NCI-H345 (cell line): ENCODE measurements at places on chromosomes 5 and 9.
A peak's percentile ranks its signal among the peaks of the same experiment; 100 is the strongest.

DNA sequence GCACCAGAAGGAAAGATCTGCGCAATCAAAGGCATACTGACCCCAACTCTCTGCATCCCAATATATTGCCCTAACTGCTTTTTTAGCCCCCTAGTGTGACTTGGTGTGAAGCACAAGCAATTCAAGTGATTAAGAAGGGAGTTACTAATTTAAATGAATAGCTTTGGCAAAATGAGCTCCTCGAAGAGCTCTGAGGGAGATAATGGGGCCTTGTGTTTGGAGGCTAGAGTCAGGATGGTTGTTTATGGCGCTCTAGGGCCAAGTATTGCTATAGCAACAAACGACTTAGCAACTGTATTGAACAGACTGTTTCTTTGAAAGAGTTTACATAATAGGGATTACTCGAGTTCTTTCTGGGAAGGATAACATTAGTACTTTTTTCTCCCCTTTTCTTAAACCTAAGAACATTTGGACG, 11.5 kb upstream of the C5orf58 start:
- no peak for DNase-seq

DNA sequence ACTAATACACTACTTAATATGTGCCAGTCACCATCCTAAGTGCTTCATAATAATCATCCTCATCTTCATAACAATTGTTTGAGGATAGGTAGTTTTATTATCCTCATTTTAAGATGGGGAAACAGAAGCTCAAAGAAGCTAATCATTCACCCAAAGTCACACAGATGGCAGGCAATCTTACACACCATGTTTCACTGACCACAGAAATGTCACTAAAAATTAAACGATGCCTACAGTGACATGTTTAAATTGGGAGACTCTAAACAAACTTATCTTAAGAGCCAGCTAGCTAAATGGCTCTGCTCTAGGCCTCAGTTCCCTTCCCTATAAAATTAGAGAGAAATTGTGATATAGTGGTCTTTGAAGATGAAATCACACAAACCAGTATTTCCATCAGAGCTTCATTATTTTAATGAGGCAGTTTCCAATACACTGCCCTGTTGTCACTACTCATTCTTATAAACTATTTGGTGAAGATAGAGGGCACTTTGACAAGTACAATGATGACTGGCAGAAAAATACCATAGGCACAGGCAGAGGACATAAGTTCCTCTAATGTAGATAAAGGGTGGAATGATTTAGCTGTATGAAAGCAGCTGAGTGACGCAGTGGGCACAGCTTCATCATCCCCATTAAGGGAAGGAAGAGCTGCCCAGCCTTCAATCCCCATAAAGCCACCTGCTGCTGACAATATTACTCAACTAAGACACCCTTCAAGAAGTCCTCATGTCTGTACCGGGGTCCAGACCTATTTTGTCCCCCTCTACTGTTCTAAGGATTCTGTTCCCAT, 224.1 kb downstream of the ACTL7B start:
- DNase-seq, result no peak

DNA sequence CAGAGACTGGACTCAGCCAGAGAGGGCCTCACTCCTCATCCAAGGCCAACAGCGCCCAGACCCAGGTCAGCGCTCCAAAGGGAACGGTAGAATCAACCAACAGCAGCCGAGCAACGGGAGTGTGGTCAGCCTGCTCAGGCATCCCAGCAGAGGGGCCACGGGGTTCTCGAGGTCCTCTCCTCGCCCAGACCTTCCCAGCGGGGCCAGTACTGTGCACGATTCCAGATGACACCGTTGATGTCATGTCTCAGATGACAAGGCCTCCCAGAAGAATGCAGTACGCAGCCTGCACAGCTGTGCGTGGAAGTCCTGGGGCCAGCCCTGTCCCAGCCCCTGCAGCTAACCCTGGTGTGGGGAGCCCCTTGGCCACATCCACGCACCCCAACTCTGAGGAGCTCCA, 141.0 kb upstream of the PPP1R26 start:
- no peak for DNase-seq

- no peak for DNase-seq
Measured at GRCh38 chr5:143135832-143136551, 267.5 kb downstream of the NR3C1 start.

DNA sequence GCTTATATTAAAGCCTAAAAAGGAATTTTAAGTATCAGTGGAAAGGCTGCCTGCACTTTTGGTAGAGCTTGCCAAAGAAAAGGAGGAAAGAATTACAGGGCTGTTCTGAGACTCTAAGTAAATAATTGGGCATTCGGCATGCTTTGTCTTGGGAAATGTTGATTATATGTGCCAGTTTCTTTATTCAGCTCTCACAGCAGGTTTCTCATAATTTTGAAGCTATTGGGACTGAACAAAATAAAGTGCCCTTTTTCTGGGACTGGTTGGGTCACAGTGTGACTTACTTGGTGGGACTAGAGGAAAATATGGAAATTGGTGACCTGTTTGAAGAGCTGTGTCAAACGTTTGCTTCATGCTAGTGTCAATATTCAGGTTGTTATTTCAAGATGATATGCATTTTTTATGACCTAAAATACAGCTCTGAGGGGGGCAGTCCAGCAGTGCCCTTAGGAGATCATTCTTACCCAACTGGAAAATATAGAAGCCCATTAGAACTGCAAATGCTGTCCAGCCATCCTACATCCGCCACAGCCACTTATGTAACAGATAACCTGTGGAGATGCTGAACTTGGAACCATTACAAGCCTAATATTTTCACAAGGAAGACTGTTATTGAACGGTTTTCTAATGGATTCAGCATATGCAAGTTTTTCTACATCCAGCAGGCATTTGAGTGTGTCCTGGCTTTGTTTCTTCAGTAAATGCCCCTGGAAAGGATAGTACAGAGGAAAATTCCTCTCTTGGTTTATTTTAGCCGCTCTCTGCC, 122.4 kb downstream of the SNCAIP start:
- no peak for DNase-seq

DNA sequence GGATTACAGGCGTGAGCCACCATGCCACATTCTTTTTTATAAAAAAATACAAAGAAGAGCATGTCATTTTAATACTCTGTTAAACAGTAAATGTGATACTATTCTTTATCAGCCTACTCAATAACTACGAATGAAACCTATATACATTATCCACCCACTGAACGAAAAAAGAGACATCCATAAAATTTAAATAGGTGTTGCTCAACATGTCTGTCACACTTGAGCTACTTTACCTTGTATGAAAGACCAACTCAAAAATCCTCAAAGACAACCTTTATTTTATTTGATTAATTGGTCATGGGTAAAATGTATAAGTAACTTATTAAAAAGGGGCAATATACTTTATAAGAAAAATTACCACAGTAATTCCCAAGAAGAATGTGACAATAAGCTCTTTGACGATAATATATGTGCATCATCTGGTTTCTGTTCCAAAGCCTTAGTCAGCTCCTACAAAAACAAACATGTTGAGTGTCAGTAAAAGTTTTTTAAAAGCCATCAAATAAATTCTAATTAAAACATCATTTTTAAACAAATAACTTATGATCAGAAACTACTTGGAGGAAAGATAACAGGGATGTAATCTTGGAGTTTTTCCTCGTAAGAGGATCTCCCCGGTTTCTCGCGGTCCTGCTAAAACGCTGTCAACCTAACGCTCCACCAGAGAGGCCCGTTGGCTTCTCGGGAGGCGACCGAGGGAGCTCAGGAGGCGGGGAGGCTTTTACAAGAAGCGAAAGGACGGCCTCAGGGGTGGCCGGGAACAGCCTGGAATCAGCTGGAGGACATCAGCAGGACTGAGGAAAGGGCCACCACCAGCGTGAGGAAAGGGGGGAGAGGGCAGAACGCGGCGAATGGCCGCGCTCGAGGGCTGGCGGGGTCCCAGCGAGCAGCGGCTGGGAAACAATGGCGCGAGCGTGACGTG, 13.5 kb upstream of the ANKRD18B start:
- DNase-seq, result peak; percentile 69

DNA sequence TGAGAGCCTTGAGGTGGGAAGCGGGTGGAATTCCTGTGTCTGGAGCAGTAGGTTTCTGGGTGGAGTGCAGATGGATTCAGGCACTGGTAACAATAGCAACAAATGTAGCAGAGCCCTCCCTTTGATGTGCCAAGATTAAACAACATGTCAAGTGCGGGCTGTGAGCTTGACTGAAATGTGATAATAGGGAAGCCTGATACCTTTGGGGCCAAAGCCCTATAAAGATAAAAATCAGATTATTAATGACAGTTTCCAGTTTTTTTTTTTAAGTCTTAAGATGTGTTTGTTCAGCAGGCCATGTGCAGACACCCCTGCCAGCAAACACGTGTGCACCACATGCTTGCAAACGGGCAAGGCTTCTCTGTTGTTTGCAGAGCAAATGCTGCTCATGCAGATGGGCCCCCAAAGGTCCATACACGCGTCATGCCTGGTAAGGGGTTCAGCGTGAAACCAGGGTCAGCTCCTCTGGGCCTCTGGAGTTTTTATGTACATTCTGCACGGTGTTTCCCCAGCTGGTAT, 193.2 kb downstream of the GADD45G start:
- DNase-seq, result peak; percentile 31

- no peak for DNase-seq
Measured at GRCh38 chr5:109705596-109705995, 15.9 kb downstream of the MAN2A1 start.

- no peak for DNase-seq
Measured at GRCh38 chr9:126321742-126322141, 4.9 kb upstream of the MVB12B start.

DNA sequence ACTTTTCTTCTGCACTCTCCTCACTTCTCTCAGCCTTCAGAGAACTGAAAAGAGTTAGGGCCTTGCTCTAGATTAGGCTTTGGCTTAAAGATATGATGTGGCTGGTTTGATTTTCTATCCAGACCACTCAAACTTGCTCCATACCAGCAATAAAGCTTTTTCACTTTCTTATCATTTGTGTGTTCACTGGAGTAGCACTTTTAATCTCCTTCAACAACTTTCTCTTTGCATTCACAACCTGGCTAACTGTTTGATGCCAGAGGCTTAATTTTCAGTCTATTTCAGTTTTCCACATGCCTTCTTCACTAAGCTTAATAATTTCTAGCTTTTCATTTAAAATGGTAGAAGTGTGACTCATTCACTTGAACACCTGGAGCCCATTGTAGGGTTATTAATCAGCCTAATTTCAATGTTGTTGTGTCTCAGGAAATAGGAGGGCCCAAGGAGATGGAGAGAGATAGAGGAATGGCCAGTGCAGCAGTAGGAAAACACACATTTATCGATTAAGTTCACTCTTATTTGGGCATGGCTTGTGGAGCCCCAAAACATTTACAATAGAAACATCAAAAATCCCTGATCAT, 5.9 kb downstream of the ATPSCKMT start:
- DNase-seq, result no peak

GRCh38 chr5:44839018-44839681, 30.4 kb downstream of the MRPS30 start:
- DNase-seq, result no peak

- DNase-seq, result peak; percentile 90
Measured at GRCh38 chr5:141040093-141040770, 10.9 kb upstream of the PCDHB1 start.

GRCh38 chr5:150509992-150510391, 2.1 kb downstream of the NDST1 start:
- DNase-seq, result no peak

- no peak for DNase-seq
Measured at GRCh38 chr9:134476942-134477335, 150.7 kb downstream of the RXRA start.

DNA sequence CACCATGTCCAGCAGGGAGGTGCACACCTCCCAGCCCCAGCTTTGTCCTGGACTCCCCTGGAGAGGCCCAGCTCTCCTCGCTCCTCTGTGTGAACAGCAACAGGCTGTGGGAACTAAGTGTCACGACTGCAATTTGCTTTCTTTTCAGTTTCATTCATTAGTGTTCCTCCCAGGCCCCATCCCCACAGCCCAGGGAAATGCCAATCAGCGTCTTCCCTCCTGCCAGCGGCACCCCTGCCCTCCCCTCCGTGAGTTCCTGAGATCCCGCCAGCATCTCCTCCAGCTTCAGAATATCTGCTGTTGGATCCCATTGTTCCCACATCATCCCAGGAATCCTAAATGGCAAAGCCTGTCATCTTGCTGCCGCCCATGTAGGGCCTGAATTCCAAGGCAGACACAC, 13.1 kb upstream of the RPL26L1 start:
- DNase-seq, result no peak

DNA sequence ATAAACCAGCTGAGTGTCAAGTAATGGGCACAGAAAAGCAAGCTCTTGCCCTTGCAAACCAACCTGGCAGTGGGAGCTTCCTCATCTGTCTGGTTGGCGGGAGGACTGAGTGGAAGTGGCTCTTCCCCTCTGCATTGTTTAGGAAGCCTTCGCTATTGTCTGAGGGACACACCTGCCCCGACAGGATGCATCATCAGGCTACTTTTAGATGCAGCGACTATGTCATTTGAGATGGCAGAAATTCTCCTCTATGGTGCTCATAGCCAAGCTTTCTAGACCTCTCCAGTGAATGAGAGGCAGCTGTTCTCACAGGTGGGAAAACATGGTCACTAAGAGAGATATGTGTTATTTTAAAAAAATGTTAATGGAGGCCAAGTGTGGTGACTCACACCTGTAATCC, 104.0 kb downstream of the DOCK8 start:
- DNase-seq, result peak; percentile 86

DNA sequence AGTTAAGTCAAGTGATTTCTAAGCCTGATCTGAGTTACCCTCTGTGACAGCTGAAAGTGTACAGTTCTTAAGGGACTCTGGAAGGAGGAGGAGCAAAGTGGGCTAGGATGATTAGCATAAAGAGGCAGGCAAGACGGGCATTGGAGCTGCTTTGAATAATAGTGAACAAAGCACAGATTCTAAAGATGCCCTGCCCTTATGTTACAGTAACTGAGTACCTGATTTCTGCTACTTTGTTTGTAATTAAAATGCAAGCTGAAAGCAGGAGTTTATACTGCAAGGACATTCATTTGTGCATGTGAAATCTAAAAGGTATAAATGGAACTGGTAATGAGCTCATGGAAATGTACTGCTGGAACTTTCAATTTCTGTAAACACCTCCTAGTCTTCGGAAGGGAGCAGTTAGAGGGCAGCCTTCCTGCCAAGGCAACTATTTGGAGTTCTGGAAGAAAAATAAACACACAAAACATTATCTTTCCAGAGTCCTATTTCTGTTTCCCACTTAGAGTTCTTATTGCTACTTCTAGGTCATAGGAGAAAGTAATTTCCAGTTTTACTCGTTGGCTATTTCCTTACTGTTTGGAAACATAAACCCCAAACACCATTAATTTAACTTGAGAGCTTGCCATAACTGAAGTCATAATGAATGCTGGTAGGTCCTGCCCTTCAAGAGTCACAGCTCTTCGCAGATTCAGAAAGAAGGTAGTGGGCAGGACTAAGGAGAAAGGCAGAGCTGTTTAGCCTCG, at the start of gene RANBP3L:
TSS of gene RANBP3L (minus strand) at position 45 of the 746 bp plus-strand sequence. CDS start 486 bp downstream, outside the sequence.
- DNase-seq, result no peak

- DNase-seq, result no peak
Measured at GRCh38 chr9:108182950-108183381, 672.8 kb downstream of the ACTL7B start.

GRCh38 chr5:6902597-6902996, 189.4 kb downstream of the TENT4A start:
- peak; percentile 79 for DNase-seq

GRCh38 chr5:78610636-78611035, 37.9 kb downstream of the LHFPL2 start:
- no peak for DNase-seq

- no peak for DNase-seq
Measured at GRCh38 chr9:130043654-130044623, 950 bp upstream of the FNBP1 start.
